ENCODE measurements at places on chromosomes 3 and 15.
A peak's percentile ranks its signal among the peaks of the same experiment; 100 is the strongest.

GRCh38 chr3:106473576-106474475 is 605.0 kb upstream of the CBLB start:
- no peak for DNase-seq

- DNase-seq, result no peak
Observed at GRCh38 chr3:186320862-186321568, 41.0 kb downstream of the DGKG start.

- no peak for DNase-seq
Observed at GRCh38 chr3:134485075-134485717, 589 bp downstream of the ANAPC13 start.

- no peak for DNase-seq
Observed at GRCh38 chr3:13886593-13887129, 6.8 kb upstream of the WNT7A start.

DNA sequence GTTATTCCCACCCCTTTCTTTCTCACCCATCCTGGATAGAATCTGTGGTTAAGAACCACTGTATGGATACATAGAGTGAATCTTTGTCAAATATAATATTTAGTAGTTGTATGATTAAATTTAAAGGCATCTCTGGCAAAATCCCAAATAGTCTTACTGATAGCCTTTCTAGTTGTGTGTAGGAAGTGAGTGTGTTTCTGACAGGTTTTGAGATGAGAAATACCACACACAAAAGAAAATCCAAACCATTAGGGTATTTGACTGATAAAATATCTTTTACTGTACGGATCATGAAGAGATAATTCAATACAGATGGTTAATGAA is 44.7 kb upstream of the PLCL2 start:
- DNase-seq, result no peak

GRCh38 chr3:28122227-28122626 is 119.2 kb upstream of the CMC1 start:
- no peak for DNase-seq

- no peak for DNase-seq
Observed at GRCh38 chr3:139577909-139578308, 38.4 kb upstream of the RBP1 start.

GRCh38 chr15:58505581-58505980 is 73.8 kb downstream of the LIPC start:
- no peak for DNase-seq

- DNase-seq, result no peak
Observed at GRCh38 chr3:13172644-13173013, 99.4 kb upstream of the IQSEC1 start.

- DNase-seq, result no peak
Observed at GRCh38 chr3:69420781-69421520, 35.1 kb upstream of the FRMD4B start.

DNA sequence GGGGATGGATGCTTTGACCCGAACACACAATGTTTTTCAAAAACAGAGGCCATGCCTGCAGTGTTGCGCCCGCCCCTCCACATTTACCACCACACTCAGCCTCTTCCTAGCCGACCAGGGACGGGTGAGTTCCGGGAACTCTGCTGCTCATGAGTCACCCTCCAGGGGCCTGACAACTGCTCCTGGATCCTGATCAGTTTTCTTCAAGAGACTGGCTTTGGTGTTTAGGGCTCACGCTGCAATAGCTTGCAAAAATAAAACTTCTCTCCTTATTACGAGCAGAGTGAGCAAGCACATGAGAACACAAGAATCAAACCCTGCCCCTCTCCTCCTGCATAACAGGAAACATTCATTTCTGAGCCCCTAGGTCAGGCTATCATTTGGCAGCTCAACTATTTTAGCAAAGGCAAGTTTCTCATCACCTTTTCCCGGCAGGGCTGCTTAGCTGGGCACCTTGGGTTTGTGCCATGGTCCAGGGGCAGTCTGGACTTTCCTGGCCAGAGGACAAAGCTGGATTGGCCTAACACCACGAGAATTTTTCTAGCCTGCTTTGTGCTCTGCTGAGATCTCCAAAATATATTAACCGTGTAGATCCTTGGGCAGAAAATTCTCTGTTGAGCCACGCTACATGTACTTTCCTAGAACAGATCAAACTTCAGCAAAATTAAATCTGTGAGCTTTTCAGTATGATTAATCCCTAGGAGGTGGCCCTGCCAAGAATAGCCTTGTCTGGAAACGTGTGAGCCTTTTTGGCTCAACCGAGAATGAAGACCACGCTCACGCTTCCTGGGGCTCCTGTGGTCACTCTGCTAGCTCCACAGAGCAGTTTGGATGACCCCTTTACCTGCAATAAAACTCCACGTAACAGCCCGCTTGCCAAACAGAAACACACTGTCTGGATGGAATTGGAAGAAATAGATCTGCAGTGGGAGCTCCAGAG is 52.7 kb upstream of the SPATA12 start:
- DNase-seq, result no peak

- no peak for DNase-seq
Observed at GRCh38 chr3:172442606-172443005, 5.7 kb downstream of the GHSR start.

- no peak for DNase-seq
Observed at GRCh38 chr3:99817047-99817436, 620 bp upstream of the CMSS1 start.

DNA sequence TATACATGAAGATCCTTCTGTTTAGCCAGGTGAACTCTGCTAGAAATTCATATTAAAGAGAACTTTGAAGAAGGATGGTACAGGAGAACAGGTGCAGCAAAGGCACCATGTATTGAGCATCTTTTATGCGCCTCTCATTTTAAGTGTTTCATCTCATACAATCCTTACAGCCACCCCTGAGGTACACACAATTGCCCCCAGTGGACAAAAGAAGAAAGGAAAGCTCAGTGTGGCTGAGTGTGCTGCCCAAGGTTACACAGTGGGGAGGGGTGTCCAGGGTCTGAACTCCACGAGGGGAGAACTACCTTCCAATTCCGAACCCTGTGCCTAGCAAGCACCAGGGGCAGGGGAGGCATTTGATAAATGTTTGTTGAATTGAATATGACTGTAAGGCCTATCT is 98.6 kb downstream of the MECOM start:
- no peak for DNase-seq

DNA sequence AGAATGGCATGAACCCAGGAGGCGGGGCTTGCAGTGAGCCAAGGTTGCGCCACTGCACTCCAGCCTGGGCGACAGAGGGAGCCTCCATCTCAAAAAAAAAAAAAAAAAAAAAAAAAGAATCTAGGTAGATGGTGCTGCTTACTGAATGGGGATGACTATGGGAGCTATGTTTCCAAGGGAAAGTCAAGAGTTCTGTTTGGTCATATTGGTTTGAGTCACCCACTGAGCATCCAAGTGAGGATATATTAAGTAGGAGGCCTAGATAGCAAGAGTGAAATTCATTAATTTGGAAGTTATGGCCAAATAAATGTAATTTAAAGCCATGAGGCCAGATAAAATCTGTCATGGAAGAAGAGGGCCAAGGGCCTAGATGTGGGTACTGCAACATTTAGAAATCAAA is 9.0 kb upstream of the UACA start:
- DNase-seq, result no peak

- DNase-seq, result no peak
Observed at GRCh38 chr15:23736033-23736673, 49.0 kb upstream of the NDN start.

DNA sequence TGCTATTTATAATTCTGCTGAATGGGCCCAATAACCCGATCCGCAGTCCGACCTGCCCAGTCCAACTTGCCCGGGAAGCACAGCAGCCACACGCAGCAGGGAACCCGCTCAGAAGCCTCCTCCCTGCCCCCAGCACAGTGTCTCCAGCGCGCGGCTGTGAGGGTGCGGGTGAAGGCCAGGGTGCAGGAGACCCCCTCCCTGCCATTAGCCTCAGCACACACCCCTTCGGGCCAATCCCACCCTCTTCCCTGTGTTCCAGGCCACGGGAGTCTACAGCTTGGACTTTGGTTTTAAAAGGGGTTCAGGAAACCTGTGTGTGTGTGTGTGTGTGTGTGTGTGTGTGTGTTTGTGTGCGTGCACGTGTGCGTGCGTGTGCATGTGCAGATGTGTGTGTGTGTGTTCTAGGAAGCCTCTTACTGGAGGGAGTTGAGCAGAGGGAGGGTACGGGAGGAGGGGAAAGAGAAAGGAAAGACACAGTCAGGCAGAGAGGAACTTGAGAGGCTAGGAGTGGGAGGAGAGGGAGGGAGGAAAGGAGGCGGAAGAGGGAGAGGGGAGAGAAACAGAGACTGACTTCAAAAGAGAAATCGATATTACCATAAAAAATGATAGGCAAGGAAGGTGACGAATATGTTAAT is 34.2 kb downstream of the ATP2B2 start:
- no peak for DNase-seq

- DNase-seq, result no peak
Observed at GRCh38 chr15:57048930-57049549, 130.6 kb downstream of the TCF12 start.

DNA sequence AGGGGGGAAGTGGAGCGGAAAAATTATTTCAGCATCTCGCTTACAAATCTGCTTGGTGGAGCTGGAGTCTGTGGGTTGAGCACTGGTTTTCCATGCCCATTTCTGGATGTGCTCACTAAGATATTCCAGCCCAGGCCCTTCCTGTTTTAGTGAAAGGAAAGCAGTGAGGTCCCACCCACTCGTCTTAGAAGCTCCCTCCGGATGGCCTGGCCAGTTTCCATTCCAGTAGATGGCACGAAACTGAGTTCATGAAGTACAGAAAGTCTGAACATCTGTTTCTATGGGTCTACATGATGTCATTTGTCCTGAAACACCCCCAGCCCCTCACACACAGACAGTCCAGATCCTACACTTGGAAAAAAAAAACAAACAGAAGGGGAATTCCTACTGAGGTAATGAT is 31.9 kb upstream of the THSD4 start:
- no peak for DNase-seq

DNA sequence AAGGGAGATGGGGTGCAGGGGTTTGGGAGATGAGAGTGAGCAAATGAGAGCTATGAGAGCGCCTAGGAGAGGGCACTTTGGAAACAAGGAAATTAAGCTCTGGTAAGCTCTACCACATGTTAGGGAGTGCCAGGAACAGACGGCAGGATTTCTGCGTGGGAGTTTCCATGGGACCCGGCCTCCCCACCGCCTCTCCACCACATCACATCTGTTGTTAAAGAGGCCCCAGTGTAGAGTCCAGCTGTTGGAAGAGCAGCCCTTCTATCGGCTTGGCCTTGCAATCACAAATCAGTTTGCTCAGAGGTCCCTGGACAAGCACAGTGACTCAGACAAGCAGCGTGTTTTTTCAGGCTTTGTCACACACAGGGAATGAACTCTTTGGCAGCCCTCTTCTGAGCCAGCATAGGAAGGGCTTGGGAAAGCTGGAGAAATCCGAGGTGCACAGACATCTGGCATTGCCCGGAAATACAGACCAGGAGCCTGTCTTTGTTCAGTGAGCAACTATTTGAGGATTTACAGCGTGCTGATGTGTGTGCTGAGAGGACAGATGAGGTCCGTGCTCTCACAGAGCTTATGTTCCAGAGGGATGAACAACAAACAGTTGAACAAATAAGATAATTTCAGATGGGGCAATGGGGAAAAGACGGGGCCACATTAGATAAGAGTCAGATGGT is 370.6 kb upstream of the PROK2 start:
- DNase-seq, result no peak

GRCh38 chr15:80936288-80937078 is 53.1 kb downstream of the MESD start:
- no peak for DNase-seq

DNA sequence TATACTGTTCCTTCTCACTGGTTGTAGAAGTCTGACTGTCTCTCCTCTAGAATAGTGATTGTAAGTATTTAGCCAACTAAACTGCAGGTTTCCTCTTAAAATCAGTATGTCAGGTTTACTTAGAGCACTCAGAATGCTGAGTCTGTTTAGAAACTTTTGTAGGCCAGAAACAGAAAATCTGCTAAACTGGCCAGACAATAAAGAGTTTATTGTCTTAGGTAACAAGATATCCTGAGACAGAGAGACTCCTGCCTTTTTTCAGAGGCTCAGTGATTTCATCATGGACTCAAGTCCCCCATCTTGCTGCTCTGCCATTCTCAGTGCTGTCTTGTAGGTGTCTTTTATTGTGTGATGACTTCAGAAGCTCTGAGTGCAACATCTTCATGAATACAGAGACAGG is 279.0 kb downstream of the MFSD1 start:
- no peak for DNase-seq

GRCh38 chr3:24451461-24452099 is 43.1 kb downstream of the THRB start:
- DNase-seq, result no peak

- no peak for DNase-seq
Observed at GRCh38 chr3:89171687-89172545, 64.5 kb downstream of the EPHA3 start.

DNA sequence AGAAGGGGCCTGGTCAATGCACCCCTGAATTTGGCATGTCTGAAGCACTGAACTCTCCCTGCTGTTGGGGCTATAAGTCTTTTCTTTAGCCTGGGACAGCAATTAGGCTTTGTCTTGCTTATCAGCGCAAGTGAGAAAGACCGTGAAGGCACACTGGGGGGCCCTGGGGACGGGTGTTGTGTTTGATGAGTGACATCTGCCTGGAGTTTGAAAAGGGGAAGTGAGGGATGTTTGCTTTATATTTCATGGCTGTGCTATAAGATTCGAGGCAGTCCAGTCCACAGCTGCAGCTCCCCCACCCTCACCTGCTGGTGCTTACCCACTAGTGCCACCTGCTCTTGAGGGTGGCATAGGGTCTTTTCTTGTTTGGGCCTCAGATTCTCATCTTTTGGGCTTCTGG is 44.8 kb downstream of the CEMIP start:
- DNase-seq, result peak; percentile 1

DNA sequence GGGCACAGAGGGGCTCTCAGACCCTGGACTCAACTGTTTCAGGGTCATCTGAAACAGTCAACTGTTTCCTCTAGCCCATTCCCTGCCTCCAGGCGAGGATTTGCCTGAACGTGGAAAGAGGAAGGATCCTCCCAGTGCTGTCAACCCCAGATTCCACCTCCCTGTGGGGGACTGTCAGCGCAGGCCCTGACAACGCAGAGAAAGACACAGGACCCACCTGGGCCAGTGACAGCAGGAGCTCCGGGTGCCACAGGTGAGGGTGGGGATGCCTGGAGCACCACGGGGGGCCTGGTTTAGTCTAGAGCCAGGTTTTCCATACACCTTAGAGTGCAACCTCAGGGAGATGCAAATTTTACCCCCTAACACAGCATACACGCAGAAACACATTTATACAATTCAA is 19.5 kb upstream of the LAMP3 start:
- DNase-seq, result no peak

GRCh38 chr3:182305881-182306665 is 487.2 kb upstream of the ATP11B start:
- DNase-seq, result no peak
